ENCODE measurements at places on chromosomes 3 and 15. TPM values are rescaled to one million over a fixed set of nuclear protein-coding genes. Genes with fewer than 3 reads are reported as not detected.

Gene FBXW12
- not detected for total RNA-seq

Gene CYP8B1
- total RNA-seq = not detected

Gene NMNAT3
- total RNA-seq = 0.46 TPM

Gene SYNPR
- not detected for total RNA-seq

Gene SIDT1
- total RNA-seq = 0.20 TPM

Measured in smooth muscle cell of the pulmonary artery (primary cell).